ENCODE measurements at places on chromosomes 12 and 14. TPM values are rescaled to one million over a fixed set of nuclear protein-coding genes. Genes with fewer than 3 reads are reported as not detected.

The TMEM233 gene
- total RNA-seq: 0.11 TPM

The RALGAPA1 gene
- 9.6 TPM for total RNA-seq

The ALDH6A1 gene
- total RNA-seq: 2.5 TPM

The CLEC2A gene
- total RNA-seq: not detected

The GPR65 gene
- not detected for total RNA-seq

The CLEC1B gene
- not detected for total RNA-seq

The YBX3 gene
- 283 TPM for total RNA-seq

The FGF6 gene
- not detected for total RNA-seq

All from A549 treated with DMSO at 1 μM for 4 hours (cell line).